ENCODE measurements at places on chromosomes 11 and 22.

GRCh38 chr11:57318178-57318577 is 6.6 kb downstream of the TNKS1BP1 start:
- no peak for DNase-seq

DNA sequence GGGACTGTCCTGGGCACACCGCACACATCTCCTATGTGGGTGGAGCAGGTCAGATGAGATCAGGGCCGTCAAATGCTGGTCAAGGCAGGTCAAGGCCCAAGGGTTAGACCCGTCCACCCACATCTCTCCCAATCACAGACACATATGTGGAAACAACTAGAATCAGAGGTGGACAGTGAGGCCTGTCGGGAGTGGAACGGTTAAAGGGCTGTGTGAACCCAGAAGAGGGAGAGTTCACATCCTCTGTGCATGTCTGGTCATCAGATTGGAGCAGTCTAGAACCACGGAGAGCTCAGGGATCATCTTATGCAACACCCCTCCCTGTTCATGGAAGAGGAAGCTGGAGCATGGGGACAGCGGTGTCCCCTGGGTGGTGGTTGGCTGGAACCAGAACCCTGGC is 5.9 kb downstream of the ARL2 start:
- DNase-seq = no peak

DNA sequence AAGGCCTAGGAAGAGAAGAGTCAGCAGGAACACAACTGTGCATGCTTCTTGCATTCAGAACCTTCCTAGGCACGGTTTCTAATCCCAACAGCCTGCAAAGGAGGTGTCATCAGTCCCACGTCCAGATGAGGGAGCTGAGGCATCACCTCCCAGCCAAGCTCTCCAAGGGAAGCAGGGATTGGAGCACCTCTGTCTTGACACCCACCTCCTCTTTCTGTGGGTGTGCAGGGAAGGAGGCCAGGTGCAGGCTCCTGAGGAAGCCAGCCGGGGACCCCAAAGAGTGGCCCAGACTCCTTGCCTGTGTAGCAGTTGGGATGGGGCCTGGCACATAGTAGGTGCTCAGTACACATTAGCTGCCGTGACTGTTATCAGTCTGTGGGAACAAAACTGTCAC is 2.0 kb downstream of the PNPLA5 start:
- no peak for DNase-seq

GRCh38 chr11:10298342-10298741 is 4.3 kb upstream of the SBF2 start:
- peak; percentile 56 for DNase-seq

DNA sequence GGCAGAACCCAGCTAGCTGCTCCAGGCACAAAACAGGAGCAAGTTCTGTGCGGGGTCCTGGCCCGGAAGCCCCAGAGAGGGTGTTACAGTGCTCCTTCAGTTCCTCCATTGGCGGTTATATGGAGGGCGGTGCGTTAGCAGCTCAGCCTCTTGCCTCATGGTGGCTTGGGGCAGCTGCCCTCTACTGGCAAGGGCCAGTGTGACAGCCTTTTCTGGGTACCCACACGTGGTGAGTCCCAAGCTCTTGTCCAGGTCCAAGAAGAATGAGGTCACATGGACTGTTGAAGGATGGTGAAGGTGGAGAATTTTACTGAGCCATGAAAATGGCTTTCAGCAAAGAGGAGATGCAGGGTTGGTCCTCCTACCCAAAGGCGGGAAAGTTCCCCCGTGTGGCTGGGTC is 100.5 kb downstream of the WT1 start:
- DNase-seq = no peak

All from activated T-helper 1 cell treated with anti-CD3 and anti-CD28 coated beads, Interleukin-12 subunit alpha, Interleukin-12 subunit beta, Interleukin-2, Interleukin-4 antibody, amounts not matched to agents 30 ng/mL and 10 ng/mL and 1 ng/mL, durations not matched to agents 14 hours and 24 hours and 36 hours (primary cell).